ENCODE measurements at places on chromosomes 2 and 18.

GRCh38 chr2:121821476-121822158 is 66.2 kb downstream of the TSN start:
- no peak for DNase-seq

DNA sequence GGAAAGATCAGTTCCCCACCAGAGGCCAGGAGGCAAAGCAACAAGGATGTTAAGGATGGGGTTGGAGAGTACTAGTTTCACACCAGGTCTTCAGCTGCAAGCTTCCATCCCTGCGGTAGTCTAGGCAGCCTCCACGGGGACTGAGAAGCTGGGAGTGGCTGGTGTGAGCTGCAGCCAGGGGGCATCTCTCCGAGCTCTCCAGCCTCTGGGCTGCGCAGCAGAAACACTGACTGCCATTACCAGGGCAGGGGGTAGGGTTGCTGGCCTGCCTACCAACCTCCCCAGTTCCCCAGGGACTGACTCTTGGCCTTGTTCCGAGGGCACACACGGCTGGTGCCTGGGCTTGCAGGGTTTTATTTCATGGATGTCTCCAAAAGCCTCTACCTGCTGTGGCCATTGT is 15.9 kb downstream of the GATA6 start:
- DNase-seq = no peak

DNA sequence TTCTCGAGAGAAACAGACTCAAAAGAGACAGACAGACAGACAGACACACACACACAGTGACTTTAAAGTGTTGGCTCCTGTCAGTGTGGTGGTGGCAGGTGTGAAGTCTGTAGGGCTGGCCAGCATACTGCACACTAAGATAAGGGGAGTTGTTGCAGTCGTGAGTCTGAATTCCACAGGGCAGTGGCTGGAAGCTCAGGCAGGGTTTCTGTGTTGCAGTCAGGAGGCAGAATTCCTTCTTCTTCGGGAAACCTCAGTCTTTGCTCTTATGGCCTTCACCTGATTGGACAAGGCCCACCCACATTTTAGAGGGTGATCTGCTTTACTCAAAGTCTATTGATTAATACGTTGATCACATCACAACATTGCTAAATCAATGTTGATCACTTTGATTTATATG is 478.4 kb upstream of the HS6ST1 start:
- DNase-seq = no peak

GRCh38 chr18:6543330-6543908 is 128.7 kb upstream of the L3MBTL4 start:
- DNase-seq = no peak

DNA sequence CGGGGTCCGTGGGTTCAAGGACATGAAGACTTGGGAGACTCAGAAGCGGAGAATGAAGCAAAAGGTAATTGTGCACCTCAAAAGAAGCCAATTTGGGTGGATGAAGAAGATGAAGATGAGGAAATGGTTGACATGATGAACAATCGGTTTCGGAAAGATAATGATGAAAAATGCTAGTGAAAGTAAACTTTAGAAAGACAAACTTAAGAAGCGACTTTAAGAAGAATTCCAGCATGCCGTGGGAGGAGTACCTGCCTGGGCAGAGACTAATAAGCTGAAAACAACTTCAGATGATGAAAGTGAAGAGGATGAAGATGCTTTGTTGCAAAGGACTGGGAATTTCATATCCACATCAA is 43.5 kb downstream of the PSTPIP2 start:
- no peak for DNase-seq

- DNase-seq = no peak
Observed at GRCh38 chr2:197216361-197216979, 94.1 kb downstream of the ANKRD44 start.

GRCh38 chr2:75317802-75318201 is 118.5 kb upstream of the TACR1 start:
- no peak for DNase-seq

DNA sequence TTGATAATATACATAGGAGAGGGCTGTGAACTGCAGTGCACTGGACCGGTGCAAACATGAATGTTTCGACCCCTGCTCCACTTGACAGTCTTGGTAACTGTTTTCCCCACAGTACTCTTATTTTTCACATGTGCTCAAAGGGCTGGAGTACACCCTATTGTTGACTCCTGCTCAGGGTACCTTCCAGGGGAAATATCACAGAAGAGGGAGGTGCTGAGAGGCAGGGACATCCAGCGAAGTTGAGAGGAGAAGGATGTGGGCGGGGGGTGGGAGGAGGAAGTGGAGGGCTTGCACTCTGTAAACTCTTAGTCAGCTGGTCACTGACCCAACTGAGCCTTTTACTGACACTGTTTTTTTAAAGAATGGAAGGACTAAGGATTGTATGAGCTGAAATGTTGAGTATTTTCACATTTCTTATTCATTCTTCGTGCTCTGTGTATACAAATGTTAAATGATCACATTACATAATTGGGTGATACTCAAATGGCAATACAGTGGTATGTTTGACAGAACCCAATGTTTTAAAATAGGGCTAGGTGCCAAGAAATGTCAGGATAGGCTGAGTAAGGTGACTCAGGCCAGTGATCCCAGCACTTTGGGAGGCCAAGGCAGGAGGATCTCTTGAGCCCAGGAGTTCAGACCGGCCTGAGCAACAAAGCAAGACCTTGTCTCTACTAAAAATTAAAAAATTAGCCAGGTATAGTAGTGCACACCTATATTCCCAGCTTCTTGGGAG is 10.0 kb downstream of the INPP4A start:
- no peak for DNase-seq

- DNase-seq = no peak
Observed at GRCh38 chr2:188963741-188964140, 10.4 kb upstream of the COL3A1 start.

- DNase-seq = no peak
Observed at GRCh38 chr2:146939991-146940685, 904.7 kb upstream of the ACVR2A start.

GRCh38 chr2:73588177-73588576 is 54.0 kb downstream of the NAT8 start:
- no peak for DNase-seq

DNA sequence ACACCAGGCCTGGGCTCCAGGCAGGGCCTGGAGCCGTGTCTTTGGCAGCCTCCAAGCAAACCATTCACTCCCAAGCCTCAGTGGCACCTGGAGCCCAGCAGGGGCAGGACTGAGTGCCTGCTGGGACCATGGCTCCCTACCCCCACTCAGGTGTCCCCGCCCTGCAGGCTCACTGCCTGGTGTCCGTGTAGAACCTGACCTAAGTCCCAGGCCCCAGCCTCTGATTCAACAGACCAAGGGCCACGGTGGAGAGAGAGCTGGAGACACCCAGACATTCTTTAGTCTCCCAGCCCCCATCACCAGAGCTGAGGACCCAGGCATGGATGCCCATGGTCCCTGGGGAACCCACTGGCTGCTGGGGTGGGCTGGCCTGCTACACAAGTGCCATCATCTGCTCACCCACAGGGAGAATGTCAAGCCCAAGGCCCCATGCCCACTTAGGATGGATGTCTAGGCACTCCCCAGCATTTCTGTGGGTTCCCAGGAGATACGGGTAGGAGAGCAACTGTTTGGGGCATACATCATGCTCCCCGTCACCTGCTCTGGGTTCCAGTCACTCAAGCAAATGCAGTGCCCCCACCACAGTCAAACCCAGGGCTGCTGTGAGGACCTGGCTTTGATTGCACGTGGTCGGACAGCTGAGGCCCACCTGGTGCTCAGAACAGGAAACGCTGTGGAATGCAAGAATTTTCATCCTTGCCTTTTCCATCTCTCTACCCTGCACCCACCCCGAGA is 42.9 kb upstream of the ATG16L1 start:
- DNase-seq = no peak

GRCh38 chr2:126506786-126507185 is 149.2 kb upstream of the GYPC start:
- no peak for DNase-seq

GRCh38 chr2:151525821-151526373 is 116.2 kb downstream of the RIF1 start:
- no peak for DNase-seq

DNA sequence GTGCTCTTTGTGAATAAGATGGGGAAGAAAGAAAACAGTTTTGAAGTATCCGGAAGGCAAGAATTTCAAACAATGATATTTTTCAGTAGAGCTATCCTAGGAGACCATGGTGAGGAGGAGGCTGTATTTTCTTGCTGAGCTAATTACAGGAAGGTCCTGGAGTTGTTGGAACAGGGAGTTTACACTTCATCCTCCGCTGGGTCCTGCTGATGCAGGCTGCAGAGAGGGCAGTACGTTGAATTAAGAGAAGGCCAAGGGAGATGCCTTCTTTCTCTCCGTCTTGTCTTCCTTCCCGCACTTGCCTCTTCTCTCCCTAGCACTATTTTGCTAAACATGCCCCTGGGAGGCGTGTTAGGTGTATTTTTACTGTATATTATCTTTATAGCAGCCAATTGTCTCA is 60.0 kb upstream of the EDAR start:
- no peak for DNase-seq

DNA sequence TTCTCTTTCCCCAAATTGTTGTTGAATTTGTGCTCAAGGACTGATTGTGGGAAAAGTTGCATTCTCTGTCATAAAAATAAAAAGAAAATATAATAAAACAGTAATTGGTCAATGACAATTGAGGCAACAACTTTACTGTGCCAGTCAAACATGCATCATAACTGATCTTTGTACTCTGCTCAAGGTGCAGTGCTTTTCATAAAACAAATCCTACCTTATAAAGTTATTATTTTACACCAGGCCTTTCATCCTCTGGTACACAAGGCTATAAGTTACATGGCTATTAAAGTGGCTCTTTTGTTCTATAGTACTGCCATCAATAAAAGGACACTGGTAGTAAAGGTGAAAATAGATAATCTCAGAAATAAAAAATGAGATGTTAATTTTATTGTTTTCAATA is 761.9 kb downstream of the SATB2 start:
- DNase-seq = no peak

GRCh38 chr2:7281231-7282201 is 364.3 kb downstream of the RNF144A start:
- DNase-seq = peak; percentile 69

DNA sequence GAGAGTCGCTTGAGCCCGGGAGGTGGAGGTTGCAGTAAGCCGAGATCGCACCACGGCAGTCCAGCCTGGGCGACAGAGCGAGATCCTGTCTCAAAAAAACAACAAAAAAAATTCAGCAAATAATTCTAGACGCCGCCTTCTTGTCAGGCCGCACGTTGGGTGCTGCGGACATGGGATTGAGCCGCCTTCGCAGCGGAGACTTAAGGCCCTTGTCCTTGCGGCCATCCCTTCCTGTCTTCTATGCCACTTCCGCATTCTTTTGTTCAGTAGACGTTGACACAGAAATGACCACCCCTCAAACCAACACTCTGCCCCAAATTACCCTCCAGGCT is 15.8 kb downstream of the PTPN18 start:
- DNase-seq = no peak

DNA sequence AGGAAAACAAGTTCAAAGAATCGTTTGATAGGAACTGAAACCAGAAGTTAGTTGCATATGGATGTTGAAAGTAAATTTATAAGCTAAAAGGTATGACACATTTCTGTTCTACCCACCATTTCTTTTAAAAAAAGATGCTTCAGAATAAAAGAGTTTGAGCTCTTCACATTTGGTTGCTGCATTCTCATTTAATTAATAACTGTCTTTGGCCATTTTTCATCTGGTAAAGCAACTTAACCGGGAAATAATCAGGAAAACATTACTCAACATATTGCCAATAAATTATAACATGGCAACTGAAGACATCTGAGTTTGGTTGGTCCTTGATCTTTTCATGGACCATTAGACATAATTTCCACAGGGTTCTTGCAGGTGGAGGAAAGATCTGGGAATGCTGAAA is 180.2 kb upstream of the TWIST2 start:
- DNase-seq = no peak

DNA sequence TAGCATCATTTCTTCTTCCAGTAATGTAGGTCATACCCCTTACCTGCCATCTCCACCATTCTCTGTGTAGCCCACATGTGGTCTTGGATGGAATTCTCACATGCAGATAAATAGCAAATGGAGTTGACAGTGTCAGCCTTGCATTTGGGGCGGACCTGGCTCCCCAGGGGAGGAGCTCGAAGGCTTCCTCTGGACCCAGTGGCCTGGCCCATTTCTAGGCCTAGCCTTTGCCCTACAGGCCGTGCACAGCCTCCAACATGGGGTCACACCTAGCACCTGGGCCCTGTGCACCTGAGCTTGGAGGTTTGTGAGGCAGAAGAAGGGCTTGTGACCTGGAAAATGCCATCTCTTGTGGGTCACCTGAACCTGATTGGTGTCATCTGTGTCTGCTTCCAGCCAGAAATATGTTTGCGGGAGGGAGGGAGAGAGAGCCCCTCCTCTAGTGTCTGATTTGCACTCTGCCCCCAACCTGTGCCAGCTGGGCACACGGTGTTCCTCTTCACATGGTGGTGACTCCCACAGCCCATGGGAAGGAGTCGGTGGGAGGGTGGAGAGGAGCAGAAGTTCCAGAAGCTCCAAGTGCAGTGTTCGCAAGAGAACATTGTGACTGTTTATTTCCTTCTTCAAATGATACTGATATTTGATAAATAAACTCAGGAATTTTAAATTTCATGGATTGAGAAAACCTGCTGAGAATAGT is 33.0 kb downstream of the ITGB1BP1 start:
- DNase-seq = no peak

DNA sequence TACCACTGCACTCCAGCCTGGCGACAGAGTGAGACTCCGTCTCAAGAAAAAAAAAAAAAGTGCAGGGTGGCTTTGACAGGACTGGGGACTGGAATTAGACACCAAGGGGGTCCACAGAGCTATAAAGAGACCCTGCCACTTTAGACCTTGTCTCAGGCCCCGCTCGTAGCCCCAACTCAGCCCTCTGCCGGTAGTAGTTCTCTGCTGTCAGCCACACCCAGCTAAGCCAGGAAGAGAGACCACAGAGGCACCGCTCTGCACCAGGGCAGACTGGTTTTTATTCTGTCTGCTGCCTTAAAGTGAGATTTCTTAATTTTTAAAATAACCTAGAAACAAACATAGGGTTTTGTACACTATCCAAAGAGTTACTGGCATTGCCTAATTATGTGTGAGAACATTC is 66.0 kb downstream of the STEAP3 start:
- no peak for DNase-seq

- no peak for DNase-seq
Observed at GRCh38 chr2:65495251-65495877, 63.0 kb upstream of the SPRED2 start.

DNA sequence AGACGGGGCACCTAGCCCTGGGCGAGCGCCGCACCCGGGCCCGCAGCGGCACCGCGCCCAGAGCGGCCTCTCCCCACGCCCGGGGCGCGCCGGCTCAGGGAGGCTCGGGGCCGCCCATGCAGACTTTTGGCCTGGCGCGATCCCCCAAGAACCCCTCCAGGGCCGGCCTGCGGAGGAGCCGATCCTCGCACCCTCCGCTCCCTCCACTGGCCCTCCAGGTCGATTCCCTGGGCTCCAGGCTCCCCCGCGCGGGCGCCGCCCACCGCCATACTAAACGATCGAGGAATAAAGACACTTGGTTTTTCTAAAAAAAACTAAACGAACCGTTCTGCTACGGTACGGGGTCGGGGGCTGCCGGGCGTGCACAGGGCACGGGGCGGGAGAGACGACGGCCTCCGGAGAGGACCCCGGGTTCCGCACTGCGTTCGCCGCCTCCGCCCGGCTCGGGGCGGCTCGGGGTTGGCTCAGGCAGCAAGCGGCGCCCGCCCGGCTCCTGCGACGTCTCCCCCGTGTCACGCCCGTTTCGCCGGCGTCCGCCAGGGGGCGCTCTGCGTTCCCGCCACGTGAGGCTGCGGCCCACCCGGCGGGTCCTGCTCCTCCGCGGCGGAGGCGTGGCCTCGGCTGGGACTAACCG is 365 bp upstream of the KHK start:
- peak; percentile 97 for DNase-seq

Measured in NCI-H2171 (cell line).